ENCODE measurements at places on chromosomes 12 and 14.
A peak's percentile ranks its signal among the peaks of the same experiment; 100 is the strongest.

DNA sequence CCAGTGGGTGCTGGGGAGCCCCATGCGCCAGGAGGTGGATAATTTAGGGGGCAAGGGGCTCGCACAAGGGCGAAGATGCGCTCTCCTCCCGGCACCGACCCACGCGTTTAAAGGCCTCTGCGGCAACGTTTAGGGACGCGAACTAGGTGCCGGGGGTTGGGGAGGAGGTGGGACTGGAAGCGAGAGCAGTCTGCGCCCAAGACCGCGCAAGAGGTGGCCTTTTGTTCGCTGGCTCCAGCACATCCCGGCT, 1.3 kb downstream of the SLC38A1 start:
- DNase-seq, result no peak

GRCh38 chr14:21090194-21090939, 8.1 kb downstream of the ZNF219 start:
- no peak for DNase-seq

DNA sequence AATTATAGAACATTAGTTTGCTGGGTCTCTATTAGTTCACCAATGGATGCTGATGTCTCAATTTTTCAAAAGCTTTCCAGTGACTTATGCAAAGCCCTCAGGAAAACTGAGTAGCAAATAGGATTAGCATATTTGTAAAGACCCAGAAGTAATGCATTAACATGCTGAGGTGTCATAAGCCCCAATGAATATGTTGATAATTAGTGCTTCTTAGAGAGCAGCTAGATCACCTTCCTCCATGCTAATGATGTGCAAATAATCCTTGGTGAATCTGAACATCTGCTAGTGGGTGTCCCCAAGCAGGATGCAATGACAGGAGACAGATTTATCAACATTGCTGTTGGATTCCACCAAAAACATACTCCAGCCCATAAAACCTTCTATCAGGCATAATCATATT, 19.0 kb downstream of the IFNG start:
- no peak for DNase-seq

DNA sequence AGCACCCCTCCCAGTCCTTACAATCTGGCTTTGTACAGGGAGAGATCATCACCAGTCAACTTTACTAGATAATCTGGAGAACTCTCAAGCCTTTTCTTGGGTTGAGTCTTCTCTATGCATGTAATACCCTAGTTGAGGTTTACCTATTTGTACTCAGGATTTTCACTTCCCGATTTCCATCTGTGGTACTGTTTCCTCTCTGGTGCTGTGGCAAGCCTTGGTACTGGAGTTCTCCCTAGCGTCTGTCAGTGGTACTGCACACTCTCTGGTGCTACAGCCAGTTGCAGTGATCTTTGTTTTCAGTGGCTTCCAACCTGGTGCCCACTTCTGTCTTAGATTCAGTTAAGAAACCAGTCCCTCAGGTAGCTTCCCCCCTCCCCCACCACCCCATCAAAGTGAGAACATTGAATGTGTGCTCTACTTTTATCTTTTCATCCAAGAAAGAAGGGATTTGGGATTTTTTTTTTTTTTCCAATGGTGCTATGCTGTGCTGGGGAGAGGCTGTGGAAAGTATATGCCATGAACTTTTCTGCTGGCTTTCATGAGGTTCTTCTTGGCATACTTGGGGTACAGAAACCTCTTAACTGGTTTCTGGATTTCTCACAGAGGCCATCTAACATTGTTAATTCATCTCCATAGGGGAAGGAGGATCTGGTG, 69.4 kb upstream of the EVL start:
- DNase-seq, result no peak

DNA sequence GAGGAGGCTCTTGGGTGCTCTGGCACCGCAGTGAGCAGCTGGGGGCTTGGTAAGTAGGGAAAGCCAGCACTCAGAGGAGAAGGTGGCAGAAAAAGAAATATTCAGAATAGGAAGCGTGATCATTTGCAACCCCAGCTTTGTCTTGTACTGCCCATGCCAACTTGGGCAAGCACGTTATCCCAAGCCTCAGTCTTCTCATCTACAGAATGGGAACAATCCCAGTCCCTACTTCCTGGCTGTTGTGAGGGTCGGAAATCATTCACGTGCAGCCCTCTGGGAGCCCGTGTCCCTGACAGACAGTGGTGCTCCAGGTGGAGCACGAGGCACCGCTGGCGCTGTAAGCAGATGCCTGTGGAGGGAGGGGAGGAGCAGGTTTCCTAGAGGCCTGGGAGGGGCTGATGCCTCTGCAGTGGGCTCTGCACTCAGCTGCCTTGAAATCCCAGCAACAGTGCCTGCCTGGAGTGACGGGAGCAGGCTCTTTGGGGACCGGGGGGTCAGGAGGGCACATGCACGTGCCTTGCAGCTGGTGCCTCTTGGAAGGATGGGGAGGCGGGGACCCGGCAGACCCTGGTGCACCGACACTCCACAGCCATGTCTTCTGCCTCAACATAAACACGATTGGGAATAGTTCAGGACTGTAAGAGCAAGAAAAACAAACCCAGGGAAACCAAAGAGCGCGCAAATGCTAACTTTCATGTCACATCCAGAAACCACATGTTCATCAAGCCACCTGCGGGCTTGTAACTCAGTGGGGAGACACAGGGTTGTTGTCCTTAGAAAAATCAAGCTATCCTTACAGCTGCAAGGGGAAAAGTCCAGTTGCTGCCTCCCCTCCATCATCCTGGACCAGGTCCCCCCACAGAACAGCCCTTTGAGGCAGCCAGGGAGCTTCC, 86.5 kb upstream of the DIO3 start:
- DNase-seq, result no peak

DNA sequence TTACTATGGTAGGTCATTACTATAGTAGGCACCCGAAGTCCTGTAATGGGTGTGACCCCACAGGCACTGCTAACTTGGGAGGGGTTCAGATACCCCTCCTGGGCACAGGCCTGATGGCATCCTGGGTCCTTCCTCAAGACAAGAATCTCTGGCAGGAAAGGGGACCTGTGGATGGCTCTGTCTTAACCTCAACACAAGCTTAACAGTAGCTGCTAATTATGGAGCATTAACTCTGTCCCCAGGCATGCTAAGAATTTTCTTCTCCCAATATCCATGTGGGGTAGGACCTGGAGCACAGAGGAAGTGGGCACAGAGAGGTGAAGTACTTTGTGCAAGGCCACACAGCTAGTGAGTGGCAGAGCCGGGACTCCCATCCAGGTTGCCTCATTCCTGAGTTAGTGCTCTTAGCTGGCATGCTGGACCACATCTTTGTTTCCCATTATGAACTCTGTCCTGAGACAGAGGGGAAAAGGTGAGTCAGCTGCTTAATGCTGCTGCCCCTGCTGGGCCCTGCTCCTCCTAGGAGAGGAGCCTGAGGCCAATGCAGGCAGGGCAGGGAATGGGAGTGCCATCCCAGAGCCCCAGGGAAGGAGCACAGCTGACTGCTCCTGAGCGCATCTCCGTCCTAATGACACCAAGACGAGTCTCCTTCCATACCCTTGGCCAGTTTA, 32.1 kb downstream of the GALNT16 start:
- DNase-seq, result no peak

DNA sequence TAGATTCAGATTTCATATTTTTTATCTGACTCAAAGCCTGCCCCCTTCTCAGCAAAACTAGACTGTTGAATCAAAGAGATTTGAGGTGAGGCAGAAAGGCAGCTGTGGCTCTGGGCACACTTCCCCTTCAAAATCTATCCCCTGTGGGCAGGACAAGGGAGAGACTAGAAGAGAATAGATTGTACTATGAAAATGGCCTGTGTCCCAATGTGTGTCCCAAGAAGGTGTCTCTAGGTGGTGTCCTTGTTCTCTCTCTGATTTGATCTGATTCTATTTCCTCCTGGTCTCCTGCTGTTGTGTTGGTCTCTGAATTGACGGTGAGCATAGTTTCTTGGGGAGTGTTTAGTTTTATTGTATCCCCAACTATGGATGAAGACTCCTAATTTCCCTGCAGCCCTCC, 565.8 kb upstream of the ATP2B1 start:
- no peak for DNase-seq

- no peak for DNase-seq
Measured at GRCh38 chr12:75976913-75977312, 54.7 kb downstream of the PHLDA1 start.

DNA sequence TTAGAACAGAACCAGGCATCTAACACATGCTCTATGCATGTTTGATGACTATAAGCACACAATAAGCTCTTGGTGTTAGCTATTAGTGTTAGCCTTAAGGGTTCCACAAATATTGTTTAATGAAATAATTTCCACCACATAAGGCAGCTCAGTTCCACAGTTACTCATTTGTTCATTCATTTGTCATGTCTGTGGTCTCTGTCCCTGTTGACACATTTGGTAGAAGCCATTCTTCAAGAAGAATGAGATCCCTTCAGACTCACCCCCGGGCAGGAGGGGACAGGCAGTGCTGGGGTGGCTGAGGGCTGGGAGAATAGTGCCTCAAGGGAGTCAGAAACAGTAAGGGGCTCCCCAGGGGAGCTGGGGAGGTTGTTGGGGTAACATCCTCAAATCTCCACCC, 3.7 kb upstream of the FAIM2 start:
- no peak for DNase-seq

GRCh38 chr14:91328313-91329050, 84.0 kb upstream of the GPR68 start:
- no peak for DNase-seq

DNA sequence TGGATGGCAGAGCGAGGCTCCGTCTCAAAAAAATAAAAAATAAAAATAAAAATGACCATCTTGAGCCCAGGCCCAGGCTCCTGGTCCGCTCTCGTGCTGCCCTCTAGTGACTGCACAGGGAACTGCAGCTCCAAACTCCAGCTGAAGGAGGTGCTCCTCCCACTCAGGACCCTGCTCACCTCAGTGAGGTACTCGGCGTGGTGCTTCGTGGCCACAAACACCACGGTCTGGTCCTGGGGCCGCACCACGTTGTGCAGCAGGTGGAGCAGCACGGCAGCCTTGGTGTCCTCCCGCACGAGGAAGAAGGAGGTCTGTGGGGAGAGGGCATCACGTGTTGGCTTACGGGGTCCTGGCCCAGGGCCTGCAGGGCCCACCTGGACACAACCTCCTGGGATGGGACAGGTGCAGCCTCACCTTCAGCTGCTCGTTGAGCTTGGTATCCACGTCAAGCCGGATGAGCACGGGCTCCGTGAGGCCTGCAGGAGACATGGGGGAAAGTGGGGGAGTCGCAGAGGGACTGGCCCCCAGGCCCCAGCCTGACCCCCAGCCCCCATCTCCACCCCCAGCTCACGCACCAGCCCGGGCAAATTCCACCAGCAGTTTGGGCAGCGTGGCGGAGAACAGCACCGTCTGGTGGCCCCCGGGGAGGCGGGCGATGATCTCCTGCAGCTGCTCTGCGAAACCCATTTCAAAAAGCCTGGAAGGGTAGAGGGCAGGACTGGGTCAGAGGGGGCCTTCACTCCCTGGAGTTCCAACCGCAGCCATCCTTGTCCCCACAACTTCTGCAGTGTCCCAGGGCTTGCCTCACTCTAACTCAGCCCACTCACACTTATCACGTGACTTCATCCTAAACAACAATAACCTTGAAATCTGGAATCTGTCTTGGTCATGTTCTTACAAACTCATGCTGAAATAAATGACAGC, 10.6 kb downstream of the DDX54 start:
- DNase-seq, result peak; percentile 17

GRCh38 chr12:132138941-132139871, 4.9 kb downstream of the DDX51 start:
- no peak for DNase-seq

DNA sequence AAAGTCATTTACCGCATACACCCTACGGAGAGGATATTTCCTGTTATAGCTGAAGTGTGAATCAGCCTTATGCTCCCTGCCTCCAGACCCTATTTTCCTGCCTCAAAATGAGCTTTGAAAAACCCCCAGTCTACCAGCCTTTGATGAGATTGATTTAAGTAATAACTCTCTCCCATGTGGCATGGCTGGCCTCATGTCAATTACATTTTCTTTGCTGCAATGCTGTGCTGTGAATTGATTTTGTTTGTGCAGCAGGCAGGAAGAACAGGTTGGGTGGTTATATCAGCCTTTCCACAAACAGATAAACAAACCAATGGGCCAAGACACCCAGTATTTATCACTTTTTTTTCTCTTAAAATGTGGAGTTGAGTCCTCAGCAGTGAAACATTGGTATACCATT, 1105.5 kb upstream of the TMEM132C start:
- no peak for DNase-seq

GRCh38 chr12:2457215-2457932, 337.4 kb upstream of the FKBP4 start:
- no peak for DNase-seq

DNA sequence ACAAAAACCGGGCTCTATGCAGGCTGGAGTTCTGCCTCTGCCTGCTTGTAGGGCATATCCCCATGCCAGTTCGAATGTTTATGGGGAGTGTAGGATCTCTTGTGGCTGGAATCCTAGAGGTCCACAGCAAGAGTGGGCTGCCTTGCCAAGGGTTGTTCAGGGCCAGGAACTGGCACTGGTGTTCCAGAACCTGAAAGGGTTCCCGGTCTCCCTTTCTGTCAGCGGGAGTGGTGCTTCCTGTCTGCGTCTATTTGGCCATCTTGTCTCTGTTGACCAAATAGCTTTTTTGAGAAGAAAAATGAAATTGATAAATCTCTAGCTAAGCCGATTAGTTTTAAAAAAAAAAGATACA, 17.8 kb downstream of the OLR1 start:
- no peak for DNase-seq

GRCh38 chr14:28767853-28768741, 1.5 kb downstream of the FOXG1 start:
- DNase-seq, result no peak

DNA sequence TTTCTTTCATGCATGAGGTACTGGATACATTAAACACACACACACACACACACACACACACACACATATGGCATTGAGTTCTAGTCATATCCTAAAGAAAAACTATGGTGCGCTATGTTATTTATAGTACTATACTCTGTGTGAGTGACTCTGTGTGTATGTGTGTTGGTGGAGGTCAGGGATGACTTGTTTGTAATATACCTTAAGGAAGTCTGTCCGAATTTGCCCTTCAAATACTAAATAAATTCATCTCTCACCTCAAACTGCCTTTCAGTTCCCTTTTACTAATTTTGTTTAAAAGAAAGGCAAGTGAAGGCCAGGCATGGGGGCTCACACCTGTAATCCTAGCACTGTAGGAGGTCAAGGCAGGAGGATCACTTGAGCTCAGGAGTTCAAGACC, 2.1 kb upstream of the AKAP5 start:
- no peak for DNase-seq

DNA sequence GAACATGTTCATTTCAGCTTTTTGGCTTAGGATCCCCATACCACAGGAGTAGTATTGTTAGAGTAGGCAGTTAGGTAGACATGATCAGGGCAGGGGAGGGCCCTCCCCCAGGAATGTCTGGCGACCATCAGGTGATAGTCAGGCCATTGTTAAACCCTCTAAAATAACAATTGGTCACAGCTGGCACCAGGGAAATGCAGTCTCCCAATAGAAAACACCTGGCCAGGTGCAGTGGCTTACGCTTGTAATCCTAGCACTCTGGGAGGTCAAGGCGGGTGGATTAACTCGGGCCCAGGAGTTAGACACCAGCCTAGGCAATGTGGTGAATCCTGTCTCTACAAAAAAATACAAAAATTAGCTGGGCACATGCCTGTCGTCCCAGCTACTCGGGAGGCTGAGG, 187.1 kb downstream of the MON2 start:
- no peak for DNase-seq

Data from caudate nucleus (tissue), 63 donors.